ENCODE measurements at places on chromosomes 3 and 15. TPM values are rescaled to one million over a fixed set of nuclear protein-coding genes. Genes with fewer than 3 reads are reported as not detected.

- DNase-seq, result no peak
Observed at GRCh38 chr3:128503164-128503651, 10.2 kb upstream of the GATA2 start.

DNA sequence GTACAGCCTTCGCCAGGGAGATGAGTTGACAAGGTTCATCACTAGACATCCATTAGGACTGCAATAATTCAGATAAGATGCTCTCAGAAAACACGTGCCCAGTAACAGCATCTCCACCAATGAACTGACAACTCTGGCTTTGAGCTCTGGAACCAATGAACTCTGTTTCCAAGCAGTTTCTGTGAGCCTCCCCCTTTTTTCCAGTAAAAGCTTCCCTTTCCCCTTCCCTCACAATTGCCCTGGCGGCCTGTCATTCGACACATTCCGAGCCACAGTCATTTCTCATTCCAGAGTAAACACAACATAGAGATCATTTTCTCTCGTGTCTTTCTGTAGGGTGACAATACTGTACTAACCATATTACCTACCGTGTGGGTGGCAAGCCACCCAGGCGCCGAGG lies 3.6 kb downstream of the PLA2G4D start:
- no peak for DNase-seq

DNA sequence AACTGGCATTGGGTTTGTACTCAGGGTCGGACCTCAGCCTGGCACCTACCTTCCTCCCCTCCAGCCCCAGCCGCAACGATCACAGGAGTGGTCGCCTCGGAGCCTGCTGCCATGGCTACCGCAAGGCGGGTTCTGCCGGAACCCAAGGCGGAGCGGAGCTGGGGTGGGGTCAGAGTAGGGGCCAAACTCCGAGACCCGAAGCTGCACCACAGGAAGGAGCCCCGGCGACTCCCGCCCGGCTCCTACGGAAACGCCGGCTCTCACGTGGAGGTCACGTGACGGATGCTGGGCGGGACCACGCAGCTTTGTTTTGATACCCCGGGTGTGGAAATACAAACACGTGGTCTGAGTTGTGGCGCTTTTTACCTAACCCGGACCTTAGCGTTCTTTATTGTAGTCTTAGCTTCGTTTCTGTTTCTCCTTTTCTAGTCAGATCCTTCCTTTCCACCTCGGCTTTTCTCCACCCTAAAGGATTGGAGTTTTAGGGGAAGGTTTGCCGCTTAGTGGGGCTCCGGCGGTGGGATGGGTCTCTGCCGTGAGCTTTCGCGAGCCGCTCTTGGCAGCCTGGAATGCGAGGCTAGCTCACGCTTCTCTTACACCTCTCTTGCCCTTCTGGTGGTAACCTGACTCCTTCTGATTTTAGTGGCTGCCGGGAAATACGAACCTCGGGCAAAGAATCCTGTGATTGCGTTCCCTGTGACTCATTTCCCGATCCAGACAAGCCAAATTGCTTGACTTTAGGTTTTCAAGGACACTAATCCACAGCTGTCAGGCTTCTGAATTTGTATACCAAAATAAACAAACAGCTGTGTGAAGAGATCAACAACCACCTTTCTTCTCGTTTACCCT lies at the start of gene HSPBAP1:
HSPBAP1 (minus strand) TSS at position 264 of the 849 bp plus-strand sequence; CDS start at position 113, 151 bp downstream.
- DNase-seq, result peak; percentile 98

DNA sequence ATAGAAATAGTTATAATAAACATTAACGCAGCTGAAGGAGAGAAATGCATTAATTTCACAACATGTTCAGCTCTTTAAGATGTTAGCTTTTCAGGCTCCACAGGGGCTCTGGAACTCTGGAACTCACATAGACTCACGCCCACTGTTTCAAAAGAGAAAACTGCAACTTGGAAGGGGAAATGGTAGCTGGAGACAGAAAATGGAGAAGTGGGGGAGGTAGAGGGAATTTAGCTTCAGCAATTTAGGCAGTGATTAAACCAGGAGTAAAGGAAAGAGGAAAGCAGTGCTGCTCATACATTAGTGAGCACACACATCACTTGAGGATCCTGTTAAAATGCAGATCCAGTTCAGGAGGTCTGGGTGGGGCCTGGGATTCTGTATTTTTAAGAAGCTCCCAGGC lies 274.8 kb upstream of the TRIM42 start:
- no peak for DNase-seq

DNA sequence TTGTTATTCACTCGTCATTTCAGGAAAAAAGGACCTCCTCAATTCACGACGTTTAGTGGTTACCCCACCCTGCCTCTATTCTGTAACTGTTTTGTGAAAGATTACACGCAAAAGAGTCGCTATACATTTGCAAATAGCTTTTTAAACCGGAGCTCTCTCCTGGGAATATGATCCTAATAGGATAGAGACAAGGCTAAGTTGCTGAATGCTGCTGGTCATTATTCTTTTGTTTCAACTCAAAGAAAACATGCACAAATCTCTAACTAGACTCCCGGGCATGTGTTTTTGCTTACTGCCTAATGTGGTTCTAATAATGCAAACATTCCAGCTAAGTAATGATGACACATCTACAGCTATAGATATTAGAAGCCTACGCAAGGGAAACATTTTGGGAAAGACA lies 214.6 kb upstream of the MDFIC2 start:
- DNase-seq, result no peak

DNA sequence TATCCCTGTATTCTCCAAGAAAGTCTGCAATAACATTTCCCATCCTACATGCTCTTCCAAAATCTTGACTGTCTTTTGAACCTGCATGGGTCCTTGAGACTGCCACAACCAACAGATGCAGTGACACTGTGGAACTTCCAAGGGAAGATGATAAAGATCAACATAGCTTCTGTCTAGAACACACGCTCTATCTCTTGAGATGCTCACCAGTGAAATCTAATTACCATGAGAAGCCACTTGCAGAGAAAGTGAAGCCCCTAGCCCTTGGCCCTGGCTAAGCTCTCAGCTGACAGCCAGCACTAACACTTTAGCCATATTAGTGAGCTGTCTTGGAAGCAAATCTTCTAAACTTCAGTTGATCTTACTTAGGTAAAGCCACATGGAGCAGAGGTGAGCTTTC lies 36.6 kb downstream of the EOMES start:
- no peak for DNase-seq

- no peak for DNase-seq
Observed at GRCh38 chr3:37916685-37917084, 55.0 kb downstream of the CTDSPL start.

- peak; percentile 62 for DNase-seq
Observed at GRCh38 chr3:127096256-127097071, 96.5 kb upstream of the PRR23E start.

DNA sequence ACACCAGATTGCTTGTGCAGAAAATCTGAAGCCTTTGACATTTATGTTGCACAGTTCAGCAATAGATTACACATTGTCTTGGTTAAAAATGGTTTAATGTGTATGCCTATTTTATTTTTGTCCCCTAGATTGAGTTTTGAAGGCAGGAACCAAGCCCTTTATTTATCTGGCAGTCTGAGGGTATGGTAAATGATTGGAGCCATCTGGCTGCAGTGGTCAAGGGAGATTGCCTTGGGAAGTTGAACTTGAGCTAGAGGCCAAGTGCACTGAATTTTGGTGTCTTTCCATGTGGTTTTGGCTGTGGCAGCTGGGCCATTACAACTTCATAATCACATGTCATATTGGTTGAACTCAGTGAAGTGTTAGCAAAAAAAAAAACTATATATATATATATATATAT lies 248.7 kb upstream of the C2CD4B start:
- no peak for DNase-seq

DNA sequence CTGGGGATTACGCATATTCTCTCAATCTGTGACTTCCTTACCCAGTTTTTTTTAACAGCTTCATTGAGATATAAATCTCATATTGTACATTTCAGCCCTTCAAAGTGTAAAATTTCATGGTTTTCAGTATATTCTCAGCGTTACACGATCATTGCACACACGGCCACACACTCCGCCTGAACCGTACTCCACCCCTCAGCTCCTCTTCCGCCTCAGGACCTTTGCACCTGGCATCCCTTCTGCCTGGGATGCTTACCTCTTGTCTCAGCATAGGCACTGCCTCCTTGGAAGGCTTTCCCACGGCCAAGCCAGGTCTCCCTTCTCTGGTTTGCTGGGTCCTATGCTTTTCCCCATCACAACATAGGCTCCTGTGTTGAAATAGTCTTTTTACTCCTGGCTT lies 57.4 kb upstream of the NR2C2 start:
- no peak for DNase-seq

DNA sequence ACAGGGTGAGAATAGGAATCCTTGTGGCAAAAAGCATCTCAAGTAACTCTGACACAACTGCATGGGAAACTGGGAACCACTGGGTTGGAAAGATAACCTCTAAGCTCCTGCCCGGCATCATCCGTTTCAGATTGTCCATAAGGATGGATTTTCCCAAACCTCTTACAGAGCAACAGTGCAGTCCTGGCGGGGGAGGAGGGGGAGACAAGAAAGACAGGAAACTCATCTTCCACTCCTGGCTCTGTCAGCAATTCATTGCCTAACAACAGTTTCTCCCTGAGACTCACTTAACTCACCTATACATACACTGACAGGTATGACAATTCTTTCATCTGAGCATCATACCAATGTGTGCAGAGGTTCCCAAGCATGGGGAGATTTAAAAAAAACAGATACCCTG lies 279.0 kb downstream of the RPLP1 start:
- DNase-seq, result no peak

DNA sequence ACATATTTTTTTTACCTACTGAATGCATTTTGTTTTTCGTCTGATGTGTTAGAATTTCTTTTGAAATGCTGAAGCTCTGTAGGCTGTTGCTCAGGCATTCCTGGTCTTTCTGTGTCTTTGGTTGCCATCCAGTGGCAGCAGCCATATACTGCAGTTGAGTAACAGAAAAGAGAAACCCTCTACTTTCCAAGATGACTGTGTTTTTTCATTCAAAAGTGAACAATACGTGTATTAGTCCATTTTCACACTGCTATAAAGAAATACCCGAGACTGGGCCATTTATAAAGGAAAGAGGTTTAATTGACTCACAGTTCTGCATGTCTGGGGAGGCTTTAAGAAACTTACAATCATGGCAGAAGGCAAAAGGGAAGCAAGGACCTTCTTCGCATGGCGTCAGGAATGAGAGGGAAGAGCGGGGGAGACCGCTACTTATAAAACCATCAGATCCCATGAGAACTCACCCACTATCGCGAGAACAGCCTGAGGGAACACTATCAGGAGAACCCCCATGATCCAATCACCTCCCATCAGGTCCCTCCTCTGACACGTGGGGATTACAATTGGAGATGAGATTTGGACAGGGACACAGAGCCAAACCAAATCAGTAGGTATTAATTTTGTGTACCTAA lies 4.7 kb upstream of the GOLGA8B start:
- DNase-seq, result peak; percentile 67

DNA sequence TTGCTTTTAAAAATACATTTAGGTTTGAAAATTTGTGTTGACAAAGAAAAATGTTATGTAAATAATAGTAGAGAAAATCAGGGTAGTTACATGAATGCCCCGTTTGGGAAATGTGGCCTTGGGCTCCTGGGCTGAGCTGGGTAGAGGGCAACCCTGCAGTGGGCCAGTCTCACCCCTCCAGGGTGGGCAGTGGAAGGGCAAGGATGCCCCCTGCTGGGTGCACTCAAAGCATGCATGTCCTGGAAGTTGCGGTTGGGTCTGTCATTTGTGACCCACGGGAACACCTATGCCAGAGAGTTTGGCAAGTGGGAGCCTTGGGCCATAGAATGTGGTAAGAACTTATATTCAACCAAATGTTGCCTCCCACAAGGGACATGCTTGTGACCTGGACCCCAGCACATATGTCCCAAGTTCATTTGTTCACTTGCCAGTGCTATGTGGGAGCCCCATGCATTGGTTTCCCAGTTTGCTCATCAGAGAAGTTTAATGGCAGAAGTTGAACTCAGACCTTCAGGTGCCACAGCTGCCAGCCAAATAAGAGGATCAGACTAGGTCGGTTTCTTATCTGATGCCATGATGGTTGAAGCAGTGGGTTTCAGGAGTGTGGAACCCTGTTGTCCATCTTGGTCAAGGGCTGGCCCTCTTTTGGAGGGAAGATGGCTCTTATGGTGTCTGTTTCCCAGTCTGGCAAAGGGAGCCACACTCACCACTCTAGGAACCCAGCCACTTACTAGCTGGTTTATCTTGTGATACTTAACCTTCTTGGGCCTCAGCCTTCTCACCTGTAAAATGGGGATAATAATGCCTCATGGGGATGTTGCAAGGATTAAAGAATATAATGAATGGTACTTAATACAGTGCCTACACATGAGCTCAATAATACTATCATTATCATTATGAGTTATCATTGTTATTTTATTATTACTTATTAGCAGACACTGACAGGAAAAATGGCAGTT lies 2.5 kb upstream of the PLCB2 start:
- peak; percentile 81 for DNase-seq

DNA sequence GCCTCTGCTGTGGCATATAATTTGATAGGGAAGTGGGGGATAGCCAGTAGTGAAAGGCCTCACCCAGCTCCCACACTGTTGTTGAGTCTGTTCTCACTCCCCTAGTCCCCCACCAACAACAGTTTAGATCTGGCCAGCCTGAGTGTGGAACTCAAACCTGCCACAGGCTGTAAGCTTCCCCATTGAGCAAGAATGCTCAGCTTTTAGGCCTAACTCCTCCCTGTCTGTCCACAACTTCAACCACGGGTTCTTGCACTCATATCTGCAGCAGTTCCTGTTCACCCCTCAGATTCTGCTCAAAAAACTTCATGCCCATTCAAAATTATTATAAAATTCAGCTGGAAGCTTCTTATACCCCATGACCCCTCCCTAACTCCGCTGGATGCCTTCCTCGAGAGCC lies 975.1 kb downstream of the NSUN3 start:
- DNase-seq, result no peak

- DNase-seq, result no peak
Observed at GRCh38 chr15:34049112-34049511, 10.1 kb upstream of the AVEN start.

DNA sequence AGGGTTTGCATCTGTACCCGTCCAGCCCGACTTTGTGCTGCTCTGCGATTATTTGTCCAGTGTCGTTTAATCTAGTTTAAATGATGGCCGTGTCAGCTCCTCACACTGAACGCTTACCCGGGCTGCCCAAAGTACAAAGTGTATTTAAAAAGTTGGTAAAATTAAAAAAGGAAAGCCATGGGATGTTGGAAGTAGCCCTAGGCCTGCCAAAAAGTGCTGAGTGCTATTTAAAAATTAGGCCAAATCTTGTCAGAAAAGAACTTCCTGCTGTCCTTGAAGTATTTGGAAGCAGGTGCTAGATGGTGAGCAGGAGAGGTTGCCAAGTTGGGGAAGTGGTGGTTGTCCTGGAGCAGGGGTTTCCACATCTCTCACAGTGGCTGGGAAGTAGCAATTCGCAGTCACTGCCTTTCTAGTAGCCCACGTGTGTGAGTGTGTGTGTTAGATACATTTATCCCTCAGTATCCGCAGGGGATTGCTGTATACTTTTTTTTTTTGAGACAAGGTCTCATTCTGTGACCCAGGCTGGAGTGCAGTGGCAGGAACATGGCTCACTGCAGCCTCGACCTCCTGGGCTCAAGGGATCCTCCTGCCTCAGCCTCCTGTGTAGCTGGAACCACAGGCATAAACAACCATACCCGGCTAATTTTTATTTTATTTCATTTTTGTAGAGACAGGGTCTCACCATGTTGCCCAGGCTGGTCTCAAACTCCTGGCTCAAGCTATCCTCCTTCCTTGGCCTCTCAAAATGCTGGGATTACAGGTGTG lies 664 bp downstream of the PPCDC start:
- DNase-seq, result no peak

The SOX14 gene
- not detected for total RNA-seq

The BRPF1 gene
- 15.6 TPM for total RNA-seq

The ZNF106 gene
- 84.2 TPM for total RNA-seq

The CCR8 gene
- not detected for total RNA-seq

The ZBBX gene
- not detected for total RNA-seq

The CPN2 gene
- not detected for total RNA-seq

The DLL4 gene
- 9.8 TPM for total RNA-seq

The KLHDC8B gene
- 31.9 TPM for total RNA-seq

The CKMT1B gene
- not detected for total RNA-seq

The PRKCD gene
- 34.1 TPM for total RNA-seq

Measured in posterior vena cava (tissue), 2 donors.